Stimulated activated CD4-positive, alpha-beta T cell treated with anti-CD3 and anti-CD28 coated beads, Interleukin-1b, Interleukin-23, amount 100 ng/mL, for 48 hours (primary cell): ENCODE measurements at places on chromosomes 11 and 22.

- DNase-seq = no peak
These were observed 326.0 kb downstream of the MN1 start for GRCh38 chr22:27475548-27475897.

GRCh38 chr22:22021162-22021750 is 38.7 kb upstream of the TOP3B start:
- no peak for DNase-seq

GRCh38 chr11:45085646-45086501 is 60.6 kb upstream of the PRDM11 start:
- DNase-seq = no peak

GRCh38 chr22:17878186-17878694 is 104.0 kb upstream of the BID start:
- no peak for DNase-seq

GRCh38 chr22:23523713-23524112 is 56.4 kb downstream of the IGLL1 start:
- no peak for DNase-seq

- DNase-seq = peak; percentile 37
These were observed 38.1 kb upstream of the ST14 start for GRCh38 chr11:130121445-130121978.

- no peak for DNase-seq
These were observed 42.8 kb downstream of the ZNF280B start for GRCh38 chr22:22465782-22466181.

- DNase-seq = no peak
These were observed 486 bp downstream of the NAP1L4 start for GRCh38 chr11:2991452-2992233.

DNA sequence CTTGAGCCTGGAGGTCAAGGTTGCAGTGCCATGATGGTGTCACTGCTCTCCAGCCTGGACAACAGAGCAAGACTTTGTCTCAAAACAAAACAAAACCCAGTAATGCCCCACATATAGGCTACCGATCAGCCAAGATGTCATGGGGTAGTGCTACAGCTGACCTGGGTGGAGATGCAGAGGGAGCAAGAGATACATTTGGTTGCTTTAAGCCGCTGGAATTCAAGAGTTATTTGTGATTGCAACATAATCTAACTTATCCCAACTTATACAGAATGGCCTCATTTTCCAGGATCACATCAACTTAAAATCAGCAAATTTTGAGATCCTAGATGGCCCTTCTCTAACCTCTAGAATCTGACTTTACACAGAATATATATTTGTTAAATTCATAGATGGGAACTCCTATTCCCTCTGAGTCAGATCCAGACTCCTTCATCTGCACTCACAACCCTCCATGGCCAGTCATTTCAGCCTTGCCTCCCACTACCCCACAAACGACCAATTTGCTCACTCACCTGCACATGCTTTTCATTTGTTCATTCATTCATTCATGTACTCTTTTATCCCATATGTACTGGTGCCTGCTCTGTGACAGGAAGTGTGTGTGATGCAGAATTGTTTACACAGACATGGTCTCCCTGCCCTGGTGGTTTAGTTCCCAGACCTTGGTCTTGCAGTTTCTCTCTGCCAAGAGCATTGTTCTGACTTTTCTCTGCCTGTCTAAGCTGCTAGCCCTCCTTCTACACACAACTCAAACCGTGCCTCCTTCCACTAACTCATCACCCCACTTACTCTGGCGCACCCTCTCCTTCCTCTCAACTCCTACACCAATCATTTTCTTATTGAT is 24.1 kb upstream of the APLNR start:
- DNase-seq = no peak

- DNase-seq = no peak
These were observed 736.0 kb upstream of the CCDC90B start for GRCh38 chr11:84022201-84022600.

DNA sequence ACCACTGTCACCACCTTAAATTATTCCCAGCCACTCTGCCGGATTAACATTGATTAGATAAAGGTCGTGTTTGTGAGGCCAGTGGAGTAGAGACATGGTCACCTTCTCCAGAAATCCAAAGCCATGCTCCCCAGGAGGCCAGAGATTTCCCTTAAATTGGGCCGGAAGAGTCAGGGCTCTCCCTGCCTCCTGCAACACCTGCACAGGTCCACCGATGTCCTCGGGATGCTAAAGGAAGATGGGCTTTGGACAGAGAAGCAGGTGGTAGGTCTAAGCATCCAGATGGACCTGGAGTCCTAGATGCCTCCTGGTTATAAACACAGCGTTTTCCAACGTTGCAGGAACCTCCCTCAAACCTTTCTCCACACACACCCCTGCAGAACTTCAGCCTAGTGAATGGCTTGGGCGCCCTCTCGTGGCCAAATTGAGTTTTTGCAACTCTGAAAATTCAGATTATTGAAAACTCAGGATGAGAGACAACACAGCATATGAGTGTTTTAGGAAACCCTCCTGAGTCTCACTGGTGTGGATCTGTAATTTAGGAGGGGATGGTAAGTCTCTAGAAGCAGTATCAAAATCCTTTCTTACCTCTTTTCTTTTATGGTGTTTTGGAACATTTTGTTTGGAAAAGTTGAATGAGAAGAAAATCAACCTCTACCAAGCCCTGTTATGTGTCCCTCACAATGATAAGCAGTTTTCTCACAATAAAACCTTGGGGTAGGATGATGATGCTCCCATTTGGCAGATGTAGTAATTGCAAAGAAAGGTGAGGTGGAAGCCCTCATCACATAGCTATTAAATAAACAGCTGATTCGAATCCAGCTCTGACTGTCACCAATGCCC is 109.6 kb downstream of the RRAS2 start:
- DNase-seq = peak; percentile 67

GRCh38 chr11:118435290-118435892 is 901 bp upstream of the KMT2A start:
- DNase-seq = peak; percentile 68

GRCh38 chr11:69721106-69721505 is 17.3 kb upstream of the FGF19 start:
- no peak for DNase-seq

GRCh38 chr11:2523821-2524391 is 79.1 kb downstream of the KCNQ1 start:
- peak; percentile 0 for DNase-seq

- DNase-seq = no peak
These were observed 18.7 kb downstream of the POU2AF1 start for GRCh38 chr11:111360150-111361043.

DNA sequence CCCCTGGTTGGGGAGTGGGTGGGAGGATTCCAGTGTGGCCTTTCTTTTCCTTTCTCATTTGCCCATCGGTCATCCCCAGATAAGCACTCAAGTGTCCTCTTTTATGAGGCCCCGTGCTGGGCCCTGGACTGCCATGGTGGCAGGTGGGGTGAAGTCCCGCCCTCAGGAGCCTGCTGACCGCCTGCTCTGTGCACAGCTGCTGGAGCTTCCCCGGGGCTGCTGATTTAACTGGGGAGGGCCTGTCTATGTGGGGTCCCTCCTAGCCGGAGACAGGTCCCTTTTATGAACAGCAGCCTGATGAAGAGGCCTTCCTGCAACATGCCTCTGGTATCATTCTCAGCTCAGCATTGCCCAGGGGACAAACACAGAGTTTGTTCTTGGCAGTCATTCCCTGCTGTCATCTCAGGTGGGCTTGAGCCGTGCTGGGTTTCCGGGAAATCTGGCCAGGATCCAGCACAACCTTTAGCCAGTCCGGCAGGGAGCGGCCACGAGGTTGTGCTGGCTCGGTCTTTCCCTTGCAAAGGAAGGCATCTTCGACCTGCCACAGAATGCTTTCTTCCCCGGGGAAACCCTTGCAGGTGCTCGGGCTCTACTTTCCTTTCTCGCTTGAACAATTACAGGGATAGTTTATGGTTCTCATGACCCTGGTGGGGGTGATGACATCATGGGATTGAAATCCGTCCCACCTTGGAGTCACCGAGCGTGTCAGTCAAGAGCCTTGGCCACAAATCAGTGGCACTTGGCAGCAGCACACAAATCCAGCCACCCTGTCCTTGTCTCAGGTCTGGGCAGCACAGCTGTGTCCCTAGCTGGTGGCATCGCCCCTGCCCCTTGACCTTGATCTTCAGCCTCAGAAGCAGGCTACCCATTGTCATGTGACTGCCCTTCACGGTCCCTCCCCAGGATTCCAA is 20.1 kb downstream of the ST14 start:
- no peak for DNase-seq

GRCh38 chr11:61541598-61541997 is 33.0 kb downstream of the LRRC10B start:
- no peak for DNase-seq

GRCh38 chr11:12950670-12951069 is 58.4 kb upstream of the RASSF10 start:
- no peak for DNase-seq

- no peak for DNase-seq
These were observed 36.9 kb upstream of the LINC01488 start for GRCh38 chr11:69444381-69445130.

DNA sequence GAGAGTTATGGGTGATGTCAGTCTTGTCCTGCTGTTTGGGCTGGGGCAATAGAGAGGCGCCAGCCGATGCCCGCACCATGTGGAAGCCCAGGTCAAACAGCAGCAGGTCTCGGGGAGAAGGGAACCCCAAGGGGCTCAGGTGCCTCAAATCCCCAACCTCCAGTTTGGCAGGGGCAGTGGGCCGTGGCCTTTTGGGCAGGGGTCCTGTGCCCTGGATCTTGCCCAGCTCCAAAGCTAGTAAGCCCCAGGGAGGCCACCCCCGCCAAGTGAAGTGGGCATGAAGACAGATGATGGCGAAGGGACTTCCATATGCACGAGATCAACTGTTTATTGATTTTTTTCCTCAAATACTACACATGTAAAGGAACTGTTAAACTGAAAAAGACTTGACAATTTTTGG is 12.4 kb upstream of the ARFGAP3 start:
- no peak for DNase-seq

DNA sequence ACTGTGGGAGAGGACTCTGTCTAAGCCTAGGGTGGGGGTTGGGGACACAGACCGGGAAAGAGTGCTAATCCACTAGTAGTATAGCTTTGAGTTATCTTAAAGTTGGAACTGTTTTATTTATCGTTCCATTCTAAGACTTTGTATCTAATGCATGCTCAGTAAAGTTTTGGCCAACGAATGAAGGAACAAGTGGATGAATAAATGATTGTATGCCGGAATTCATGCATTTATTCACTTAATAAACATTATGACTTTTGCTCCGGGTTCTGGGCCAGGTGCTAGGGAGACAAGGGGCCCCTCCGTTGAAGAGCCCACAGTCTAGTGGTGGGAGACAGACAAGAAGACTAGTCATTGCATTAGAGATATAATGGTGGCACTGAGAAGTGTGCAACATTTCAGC is 645 bp downstream of the RNF121 start:
- no peak for DNase-seq

- no peak for DNase-seq
These were observed 51.1 kb upstream of the MUC15 start for GRCh38 chr11:26623076-26623659.

GRCh38 chr11:67644472-67645418 is 5.2 kb upstream of the TBX10 start:
- no peak for DNase-seq

GRCh38 chr11:86575208-86575855 is 97.1 kb downstream of the ME3 start:
- no peak for DNase-seq

- no peak for DNase-seq
These were observed 180.0 kb downstream of the MAML2 start for GRCh38 chr11:96162816-96163499.

DNA sequence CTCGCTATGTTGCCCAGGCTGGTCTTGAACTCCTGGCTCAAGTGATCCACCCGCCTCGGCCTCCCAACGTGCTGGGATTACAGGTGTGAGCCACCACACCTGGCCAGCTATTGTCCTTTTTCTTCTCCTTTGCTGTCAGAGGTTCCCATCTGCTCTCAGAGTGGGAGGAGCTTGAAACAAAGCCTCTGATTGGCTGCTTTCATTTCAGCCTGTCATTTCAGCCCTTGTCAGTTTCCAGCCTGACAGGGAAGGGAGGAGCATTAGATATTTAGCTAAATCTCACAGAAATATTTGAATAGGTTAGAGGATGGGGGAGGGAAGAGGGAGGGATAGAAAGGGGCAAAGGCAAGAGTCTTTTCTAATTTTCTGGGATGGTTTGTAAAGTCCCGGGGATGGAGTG is 8.7 kb downstream of the SLC22A6 start:
- no peak for DNase-seq

GRCh38 chr11:120207512-120207911 is 3.3 kb upstream of the OAF start:
- no peak for DNase-seq

DNA sequence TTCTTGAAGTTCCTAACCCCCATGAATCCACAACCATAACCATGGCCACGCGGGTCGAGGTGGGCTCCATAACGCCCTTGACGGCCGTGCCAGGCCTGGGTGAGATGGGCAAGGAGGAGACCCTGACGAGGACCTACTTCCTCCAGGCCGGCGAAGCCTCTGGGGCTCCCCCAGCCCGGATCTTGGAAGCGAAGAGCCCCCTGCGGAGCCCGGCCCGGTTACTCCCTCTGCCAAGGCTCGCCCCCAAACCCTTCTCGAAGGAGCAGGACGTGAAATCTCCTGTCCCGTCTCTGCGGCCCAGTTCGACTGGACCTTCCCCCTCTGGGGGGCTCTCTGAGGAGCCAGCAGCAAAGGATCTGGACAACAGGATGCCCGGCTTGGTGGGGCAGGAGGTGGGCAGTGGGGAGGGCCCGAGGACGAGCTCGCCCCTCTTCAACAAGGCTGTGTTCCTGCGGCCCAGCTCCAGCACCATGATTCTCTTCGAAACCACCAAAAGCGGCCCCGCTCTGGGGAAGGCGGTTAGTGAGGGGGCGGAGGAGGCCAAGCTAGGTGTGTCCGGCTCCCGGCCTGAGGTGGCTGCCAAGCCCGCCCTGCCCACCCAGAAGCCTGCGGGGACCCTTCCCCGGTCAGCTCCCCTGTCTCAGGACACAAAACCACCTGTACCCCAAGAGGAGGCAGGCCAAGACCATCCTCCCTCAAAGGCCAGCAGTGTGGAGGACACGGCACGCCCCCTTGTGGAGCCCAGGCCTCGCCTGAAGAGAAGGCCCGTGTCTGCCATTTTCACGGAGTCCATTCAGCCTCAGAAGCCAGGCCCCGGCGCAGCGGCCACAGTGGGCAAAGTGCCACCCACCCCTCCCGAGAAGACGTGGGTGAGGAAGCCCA is 75.7 kb downstream of the KIAA1671 start:
- DNase-seq = peak; percentile 10
